ENCODE measurements at places on chromosomes 12 and 14.

GRCh38 chr12:119775246-119775895 lies 101.7 kb downstream of the CIT start:
- DNase-seq = no peak

GRCh38 chr12:120460157-120460556 lies 9.4 kb downstream of the SRSF9 start:
- no peak for DNase-seq

DNA sequence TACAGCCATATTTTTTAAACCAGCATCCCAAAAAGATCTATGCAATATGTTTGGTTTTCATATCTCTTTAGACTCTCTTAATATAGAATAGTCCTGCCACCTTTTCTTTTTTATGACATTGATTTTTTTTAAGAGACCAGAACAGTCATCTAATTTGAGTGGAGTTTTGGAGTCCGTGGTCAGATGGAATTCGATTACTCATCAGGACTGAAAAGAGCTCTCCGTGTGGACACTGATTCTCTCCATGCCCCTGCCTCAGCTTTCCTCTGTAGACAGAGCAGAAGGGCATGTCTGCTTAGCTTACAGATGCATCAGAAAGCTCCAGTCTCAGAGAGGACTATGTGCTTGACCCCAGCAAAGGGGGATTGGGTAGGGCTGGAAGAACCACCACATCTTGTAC lies 27.8 kb downstream of the SMCO2 start:
- no peak for DNase-seq

DNA sequence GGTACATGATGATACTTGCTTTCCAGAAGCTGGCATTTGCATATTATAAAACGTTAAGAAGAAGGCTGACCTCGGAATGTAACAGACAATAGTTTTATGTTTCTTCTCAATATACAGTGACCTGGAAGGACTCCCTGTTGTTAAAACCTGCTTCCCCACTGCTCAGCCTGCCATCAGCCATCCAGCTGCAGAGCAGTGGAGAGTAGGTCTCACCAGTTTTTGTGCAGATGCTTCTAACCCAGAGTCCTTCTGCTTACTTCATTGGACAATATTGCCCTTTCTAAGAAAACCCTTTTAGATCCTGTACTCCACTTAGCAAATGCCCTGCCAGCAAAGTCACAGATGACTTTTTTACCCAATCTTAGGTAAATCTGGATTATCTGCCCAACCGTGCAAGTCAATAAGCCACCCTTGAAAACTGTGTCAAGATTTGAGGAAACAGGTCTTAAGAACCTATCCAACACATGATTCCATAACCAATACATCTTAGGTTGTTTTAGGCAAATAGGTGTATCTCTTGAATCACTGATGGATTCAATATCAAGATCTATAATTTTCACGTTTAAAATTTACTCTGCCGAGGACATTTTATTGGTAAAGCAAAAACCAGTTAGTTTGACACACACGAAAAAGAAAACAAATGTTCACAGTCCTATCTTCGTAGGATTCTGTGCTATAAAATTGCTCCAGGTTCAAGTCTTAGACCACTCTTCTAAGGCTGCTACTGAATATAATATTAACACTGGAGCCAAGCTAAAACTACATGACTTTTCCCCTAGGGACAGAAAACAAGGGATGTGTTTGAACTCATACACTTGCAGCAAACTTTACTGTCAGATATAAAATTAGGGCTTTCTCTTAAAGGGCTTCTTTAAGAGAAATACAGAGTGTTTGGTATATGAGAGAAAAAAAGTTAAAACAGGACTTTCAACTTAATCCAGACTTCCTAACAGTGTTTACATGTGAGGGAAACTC lies 5.7 kb downstream of the PHLDA1 start:
- DNase-seq = no peak

- no peak for DNase-seq
Observed at GRCh38 chr14:67276131-67276530, 34.9 kb downstream of the PALS1 start.

DNA sequence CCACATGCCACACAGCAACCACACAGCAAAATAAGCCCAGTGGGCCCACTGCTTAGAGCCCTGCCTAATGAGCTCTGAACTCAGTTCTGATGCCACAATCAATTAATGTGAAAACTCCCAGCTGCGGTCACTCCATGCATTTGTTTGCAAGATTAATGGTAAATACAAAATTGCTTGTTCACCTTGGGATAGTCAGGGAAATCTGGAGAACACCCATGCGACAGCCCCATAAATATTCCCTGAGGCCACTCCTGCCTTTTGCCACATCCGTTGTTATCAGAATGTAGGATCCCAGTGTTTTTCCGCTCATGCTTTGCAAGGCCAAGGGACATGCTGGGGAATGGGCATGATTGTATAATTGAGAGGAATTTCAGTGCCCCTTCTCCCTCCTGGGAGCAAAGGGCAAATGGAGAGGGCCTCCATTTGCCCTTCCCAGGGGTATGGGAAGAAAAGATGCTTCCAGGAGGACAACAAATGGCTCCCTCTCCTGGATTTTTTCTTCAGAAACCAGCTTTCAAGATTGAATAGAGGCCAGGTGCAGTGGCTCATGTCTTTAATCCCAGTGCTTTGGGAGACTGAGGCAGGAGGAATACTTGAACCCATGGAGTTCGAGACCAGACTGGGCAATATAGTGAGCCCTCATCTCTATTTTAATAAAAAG lies 30.8 kb upstream of the CMKLR1 start:
- no peak for DNase-seq

DNA sequence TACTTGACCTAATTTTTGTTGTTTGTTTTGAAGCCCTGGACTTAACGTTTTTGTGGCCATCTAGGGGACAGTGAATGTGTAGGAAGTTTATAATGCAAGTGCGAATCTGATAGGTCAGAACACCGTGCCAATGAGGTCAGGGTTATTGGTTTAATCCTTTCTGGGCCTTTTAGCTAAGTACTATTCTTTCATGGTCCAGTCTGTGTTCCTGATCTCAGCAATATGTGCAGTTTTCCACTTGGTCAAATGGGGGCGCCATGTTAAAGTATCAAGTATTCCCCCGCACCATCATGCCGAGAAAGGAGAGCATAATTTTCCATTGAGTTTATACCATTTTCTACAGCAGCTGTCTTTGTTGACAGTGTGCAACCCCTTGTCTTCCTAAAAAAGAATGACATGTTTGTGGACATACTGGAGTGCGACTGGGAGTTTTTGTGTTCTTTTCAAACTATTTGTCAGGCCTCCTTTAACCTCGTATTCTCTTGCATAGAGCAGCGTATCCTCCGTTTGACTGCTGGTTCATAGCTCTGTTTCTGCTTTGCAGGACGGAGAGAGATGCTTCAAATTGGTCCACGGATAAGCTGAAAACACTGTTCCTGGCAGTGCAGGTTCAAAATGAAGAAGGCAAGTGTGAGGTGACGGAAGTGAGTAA lies 1.3 kb downstream of the AHSA1 start:
- DNase-seq = peak; percentile 44

- DNase-seq = no peak
Observed at GRCh38 chr12:75922944-75923642, 108.5 kb downstream of the PHLDA1 start.

GRCh38 chr14:93027810-93028723 lies 87.7 kb downstream of the ITPK1 start:
- DNase-seq = no peak

DNA sequence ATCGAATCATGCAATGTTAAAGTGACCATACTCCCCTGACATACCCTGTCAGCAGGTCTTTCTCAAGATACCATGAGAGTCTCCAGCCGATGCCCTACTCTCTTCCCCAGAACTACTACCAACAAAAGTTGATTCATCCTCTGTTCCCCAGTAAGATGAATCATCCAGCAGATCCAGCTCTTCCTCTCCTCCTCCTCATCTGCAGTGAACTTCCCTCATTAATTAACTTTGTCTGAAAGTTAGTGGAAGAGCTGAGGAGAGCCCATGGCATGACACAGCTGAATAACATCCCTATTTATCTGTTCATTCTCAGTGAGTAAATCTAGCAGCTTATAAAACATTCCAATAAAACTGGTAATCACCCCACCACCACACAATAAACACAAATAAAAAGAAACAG lies 213.4 kb downstream of the EGLN3 start:
- DNase-seq = no peak

DNA sequence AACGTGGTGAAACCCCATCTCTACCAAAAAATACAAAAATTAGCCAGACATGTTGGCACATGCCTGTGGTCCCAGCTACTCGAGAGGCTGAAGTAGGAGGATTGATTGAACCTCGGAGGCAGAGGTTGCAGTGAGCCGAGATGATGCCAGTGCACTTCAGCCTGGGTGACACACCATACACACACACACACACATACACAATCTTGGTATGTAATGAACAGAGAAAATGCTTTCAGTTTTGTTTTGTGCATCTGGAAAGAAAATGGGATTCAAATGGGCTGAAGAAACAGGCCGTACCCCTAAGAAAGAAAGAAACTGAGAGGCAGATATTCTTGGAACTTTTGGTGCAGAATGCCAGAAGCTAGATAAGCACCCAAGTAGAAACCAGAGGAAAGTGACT lies 107.2 kb downstream of the PDE3A start:
- DNase-seq = no peak

GRCh38 chr14:60977847-60978246 lies 3.0 kb downstream of the TRMT5 start:
- DNase-seq = no peak

- no peak for DNase-seq
Observed at GRCh38 chr14:79852950-79853744, 358.2 kb downstream of the DIO2 start.

DNA sequence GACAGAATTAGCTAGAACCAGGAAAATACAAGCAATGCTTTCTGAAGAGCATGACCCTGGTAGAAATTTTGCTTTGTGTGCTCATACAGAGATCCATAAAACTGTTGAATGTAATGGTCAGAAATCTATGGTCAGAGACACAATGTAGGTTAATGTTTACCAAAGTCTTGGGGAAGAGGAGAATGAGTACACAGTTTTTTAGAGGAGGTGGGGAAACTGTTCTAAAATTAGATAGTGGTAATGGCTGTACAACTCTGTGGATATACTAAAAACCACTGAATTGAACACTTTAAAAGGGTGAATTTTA lies 109.5 kb upstream of the ARHGAP5 start:
- no peak for DNase-seq

DNA sequence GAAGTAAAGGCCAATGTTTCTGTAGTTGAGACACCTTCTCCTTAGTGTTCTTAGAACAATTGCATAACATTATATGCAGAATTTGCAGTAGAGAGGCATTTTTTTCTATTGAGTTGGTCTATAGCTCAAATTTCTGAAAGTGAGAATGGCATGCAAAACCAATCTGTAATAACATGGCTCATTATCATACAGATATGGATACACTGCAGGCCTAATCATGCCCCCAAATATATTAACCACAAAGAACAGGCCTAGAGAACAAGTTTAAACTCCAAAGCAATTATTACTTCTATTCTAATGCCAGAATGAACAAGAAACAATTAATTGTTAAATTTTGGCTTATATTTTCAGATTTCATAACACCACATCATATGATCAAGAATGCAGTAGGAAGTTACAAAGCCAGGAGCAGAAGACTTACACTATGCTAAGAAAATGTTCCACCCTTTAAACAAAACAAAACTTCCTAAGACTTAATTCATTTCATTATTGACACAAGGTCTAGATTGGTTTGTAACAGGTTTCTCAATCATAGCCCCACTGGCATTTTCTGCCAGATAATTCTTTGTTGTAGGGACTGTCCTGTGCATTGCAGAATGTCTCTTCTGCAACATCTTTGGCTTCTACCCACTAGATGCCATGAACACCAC lies 26.9 kb downstream of the TMTC1 start:
- DNase-seq = no peak

DNA sequence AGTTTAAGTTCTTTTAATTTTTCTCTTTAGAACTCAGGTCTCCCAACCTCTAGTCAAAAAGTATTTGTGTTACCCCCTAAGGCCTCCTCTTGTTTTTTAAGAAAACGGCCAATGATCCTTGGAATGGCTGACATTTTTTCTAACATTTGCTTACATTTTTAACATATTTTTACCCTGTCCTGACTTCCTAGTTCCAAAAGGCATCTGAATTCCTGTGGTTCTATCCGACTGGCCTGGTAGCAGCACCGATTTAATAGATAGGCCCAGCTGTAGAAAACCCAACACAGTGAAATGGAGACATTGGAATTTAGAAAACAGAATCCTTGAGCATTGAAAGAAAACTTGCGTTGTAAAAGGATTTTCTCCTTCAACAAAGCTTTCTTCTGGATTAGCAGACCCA lies 134.7 kb upstream of the GSC start:
- DNase-seq = no peak

- no peak for DNase-seq
Observed at GRCh38 chr14:88243946-88244345, 79.1 kb downstream of the KCNK10 start.

DNA sequence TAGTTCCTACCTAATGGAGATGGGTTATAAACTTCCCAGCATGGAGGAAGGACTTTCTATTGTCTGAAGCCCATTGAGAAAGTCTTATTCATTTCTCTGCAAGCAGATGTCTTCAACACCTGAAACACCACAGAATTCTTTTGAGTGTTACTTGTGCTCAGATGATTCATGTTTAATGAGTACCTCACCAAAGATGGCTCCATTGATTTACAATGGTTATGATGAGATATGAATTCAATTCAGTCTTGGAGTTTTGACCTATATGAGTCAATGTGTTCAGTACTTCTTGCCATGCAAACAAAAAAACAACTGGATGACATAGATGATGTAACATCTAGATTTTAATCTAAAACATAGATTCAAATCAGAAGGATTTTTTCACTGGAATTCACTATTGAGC lies 15.4 kb upstream of the PAWR start:
- DNase-seq = no peak

- no peak for DNase-seq
Observed at GRCh38 chr12:105467710-105468366, 137.3 kb downstream of the C12orf75 start.

DNA sequence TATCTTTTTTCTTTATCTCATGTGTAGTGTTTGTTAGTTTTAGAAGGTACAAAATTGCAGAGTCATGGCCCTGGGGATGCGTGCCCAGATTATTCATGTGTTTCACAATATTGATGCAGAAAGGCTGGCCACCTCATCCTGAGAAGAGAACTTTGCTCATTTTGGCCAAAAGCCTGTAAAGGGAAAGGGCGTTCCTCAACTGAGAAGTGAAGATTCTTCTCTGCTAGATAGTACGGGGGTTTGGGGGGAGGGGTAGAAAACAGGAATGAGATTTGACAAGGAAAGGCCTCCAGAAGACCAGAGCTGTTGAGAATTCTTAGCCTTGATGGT lies 1.7 kb downstream of the MGST1 start:
- DNase-seq = peak; percentile 45

DNA sequence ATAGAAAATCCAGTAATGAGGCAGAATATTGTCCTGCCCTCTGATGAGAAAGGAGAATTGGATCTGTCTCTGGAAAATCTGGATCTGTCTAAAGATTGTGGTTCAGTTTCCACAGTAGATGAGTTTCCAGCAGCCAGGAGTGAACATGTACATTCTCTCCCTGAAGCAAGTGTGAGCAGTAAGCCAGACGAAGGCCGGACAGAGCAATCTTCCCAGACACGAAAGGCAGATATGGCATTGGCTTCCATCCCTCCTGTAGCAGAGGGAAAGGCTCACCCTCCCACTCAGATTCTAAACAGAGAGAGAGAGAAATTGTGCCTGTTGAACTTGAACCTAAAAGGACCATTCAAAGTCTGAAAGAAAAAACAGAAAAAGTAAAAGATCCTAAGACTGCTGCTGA lies 31.4 kb downstream of the PARP11 start:
- DNase-seq = no peak

GRCh38 chr12:71214511-71215285 lies 56.9 kb upstream of the TSPAN8 start:
- no peak for DNase-seq
